Right hindlimb (tissue), 1 donor: ENCODE measurements at places on chromosomes 12 and 14.

- DNase-seq: peak; percentile 95
Measured at GRCh38 chr14:105473677-105474482, 741 bp upstream of the CRIP2 start.

DNA sequence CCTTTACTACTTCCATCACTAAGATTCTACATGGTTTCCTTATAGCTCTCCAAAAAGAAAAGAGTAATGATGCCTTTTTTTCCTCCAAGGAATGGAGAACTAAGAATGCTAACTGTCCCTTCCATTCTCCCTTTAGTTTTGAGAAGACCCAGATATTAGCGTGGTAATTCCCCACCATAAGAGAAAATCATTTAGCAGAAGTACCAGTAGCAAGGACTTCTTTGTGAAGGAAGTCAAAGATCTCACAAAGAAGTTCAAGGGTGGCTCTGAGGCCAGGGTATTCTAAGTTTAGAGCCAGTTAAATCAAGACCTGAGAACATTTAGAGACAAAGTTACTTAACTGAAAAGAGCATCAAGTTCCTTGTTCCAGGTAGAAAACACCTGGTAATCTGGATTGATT is 7.3 kb downstream of the USP15 start:
- DNase-seq: no peak

DNA sequence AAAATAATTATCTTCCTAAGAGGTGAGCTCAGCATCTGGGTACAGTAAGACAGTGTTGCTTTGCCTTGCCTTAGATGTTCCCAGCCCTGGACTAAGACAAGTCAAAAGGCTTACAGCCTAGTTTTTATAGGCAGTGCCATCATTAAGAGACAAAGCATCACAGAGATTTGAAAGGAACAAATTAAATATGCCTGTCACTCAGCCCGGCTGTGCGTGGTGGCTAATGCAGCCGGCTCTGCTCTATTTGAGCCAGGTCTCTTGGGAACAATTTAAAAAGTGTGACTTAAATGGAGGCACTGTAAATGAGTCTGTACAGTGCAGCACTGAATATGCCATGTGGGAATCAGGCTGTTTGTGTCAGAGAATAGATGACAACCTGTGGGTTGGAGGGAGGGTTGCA is 1687.4 kb upstream of the FLRT2 start:
- DNase-seq: no peak

DNA sequence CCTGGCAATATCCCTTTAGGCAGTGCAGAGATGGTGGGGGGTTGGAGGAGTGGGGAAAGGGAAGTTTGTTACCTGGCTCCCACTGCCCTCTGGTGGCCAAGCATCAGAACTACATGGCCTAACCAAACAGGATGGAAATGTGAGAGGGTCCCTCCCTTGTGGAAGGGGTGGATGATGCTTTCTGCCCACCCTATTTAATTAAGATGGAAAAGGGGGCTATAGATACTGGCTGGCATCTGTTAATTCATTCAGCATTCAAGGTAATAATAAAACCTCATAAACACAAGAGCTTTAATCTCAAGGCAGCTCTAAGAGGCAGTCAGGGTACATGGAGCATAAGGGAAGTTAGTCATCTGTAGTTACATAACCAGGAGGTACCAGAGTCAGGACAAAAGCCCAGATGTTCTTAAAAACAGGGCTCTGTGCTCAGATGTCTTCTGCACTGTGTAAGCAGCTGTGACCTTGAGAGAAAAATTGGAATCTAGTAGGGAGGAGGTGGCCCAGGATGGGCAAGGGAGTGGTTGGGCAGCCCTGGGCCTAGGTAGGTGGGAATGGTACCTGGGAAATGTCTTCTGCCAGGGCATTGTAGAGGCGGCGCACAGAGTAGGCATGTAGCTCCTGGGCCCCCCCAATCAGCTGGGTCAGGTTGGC is 4.6 kb downstream of the AP1G2 start:
- peak; percentile 64 for DNase-seq

DNA sequence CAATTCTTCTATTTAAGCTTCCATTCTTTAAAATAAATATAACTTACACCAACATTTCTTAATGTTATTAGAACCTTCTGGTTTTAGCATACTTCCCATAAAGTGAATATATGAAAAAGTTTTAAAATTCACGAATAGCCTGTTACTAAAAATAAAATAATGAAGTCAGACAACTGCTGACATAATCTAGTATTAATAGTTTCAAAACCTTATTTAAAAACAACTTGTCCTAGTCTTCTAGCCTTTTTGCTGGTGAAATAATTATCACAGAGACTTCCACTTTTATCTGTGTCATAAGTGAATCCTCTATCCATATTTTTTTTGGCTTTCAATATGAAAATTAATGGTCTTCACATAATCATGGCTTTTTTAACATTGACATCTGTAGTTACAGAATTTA is 93.8 kb upstream of the MON2 start:
- DNase-seq: no peak

- no peak for DNase-seq
Measured at GRCh38 chr14:29459969-29460560, 467.6 kb downstream of the PRKD1 start.

GRCh38 chr14:91143862-91144261 is 30.0 kb downstream of the DGLUCY start:
- DNase-seq: no peak

- DNase-seq: no peak
Measured at GRCh38 chr12:55642669-55643068, 6.0 kb downstream of the OR10P1 start.

DNA sequence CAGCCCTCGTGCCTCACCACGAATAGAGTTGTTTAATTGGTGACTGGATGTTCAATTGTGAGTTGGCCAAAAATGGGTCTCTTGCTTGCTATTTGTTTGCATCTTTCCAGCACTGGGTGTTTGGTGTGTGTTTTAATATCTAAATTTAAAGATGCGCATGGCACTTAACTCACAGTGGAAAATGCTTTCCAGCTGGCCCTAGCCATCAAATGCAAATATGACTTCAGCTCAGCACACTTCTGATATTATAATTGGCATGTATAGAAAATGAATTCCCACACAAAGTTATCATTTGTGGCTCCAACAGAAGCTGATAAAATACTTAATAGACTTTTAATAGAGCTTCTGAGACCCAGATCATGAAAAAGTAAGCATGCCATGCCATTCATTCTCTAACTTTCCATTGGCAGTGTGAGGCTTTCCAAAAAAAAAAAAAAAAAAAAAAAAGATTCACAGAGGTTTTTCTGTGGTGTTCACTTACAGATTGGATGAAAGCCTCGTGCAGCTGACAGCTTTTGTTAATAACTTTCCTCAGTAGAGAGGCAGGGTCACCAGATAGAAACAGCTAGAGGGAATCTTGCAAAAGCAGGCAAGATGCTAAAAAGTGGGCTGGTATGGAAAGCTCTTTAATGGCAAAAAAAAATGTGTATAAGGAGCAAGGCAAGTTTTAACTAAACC is 425.2 kb downstream of the GALC start:
- peak; percentile 31 for DNase-seq

GRCh38 chr14:59147007-59147406 is 41.5 kb upstream of the DAAM1 start:
- DNase-seq: no peak

- DNase-seq: no peak
Measured at GRCh38 chr12:46516933-46517578, 144.5 kb upstream of the SLC38A2 start.

DNA sequence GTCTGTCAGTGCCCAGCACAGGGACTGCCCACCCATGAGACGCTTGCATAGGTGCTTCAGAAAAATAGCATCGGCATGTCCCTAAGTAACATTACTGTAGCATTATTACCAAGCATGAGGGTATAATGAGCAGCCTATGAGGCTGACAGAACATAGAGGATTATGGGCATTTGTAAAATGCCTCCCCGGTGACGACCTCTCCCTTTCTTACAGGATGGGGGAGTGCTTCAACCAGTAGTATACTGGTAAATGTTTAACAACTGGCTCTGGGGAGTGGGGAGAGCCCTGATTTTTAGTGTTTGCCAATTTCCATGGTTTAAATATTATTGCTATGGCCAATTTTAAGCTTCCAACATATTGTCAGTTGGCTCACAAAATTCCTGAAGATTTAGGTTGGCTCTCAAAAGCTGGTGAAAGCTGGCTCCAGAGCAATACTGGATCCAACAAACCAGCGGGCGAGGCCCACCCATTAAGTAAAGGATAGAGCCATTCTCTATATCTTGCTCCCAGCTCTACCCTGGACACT is 104.5 kb downstream of the ETNK1 start:
- DNase-seq: no peak

DNA sequence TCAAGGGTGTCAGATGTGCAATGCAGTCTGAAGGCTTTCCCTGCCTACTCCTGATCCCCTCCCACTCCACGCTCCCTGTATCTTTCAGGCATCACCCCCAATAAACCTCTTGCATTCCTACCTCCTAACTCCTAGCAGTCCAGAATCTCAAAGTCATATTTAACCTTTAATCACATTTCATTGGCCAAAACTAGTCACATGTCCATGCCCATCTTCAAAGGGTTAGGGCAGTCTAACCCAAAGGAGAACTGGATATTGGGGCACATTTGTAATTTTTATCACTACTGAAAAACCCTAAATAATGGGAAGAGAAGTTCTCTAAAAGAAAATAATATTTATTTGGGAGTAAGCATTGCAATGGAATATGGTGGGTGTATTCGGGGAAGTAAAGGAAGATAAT is 5.4 kb upstream of the C12orf75 start:
- no peak for DNase-seq

- DNase-seq: no peak
Measured at GRCh38 chr14:97415907-97416306, 618.7 kb downstream of the VRK1 start.

- DNase-seq: no peak
Measured at GRCh38 chr12:1530592-1531152, 63.7 kb downstream of the FBXL14 start.

DNA sequence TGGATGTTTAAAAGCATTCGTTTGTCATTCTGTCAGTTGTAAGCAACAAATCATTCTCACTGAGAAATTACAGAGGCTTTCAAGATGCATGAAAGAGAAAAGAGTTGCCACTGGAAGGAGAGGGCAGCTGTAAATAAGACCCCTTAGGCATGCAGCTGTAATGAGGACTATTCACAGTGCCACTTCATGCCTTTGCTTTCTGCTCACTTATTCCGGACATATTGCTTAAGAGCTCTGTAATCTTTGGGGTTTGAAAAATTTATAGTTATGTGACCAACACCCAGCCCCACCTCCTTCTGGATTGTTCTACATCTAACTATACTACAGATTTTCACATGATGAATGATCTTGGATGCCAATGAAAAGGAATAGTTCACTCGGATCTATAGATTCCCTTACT is 194.8 kb upstream of the DCN start:
- no peak for DNase-seq

DNA sequence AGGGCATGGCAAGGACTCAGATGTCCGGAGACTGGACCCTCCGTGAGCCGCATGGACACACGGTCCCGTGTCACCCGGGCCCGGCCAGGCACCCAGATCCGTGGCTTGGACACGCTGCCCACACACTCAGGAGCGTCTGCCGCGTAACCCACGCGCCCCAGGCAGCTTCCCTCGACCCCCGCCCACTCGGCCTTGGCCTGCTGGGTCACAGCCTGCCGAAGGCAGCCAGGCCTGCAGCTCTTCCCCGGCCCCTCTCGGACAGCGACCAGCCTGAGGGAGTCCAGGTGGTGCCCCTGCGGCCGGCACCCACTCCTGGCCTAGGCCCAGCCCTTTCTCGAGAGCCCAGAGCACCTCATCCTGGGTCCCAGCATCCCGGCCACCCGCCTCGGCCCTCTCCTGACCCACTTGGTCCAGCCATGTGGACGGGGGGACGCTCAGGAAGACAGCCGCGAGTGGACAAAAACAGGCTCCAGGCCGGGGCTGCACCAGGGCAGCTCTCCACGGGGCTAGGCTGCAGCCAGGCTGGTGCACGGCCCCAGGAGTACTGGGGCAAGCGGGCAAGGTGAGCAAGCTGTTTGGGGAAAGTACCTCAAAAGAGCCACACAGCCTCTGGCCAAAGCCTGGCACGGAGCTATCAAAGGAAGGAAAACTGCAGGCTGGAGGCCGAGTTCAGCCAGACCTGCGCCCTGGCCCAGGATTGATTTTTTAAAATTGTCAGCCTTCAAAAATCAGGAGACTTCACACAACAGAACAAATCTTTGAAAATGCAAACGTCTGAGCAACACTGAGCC is 6.5 kb downstream of the AKT1 start:
- DNase-seq: no peak

GRCh38 chr14:100292301-100292775 is 13.9 kb downstream of the SLC25A29 start:
- DNase-seq: peak; percentile 16

DNA sequence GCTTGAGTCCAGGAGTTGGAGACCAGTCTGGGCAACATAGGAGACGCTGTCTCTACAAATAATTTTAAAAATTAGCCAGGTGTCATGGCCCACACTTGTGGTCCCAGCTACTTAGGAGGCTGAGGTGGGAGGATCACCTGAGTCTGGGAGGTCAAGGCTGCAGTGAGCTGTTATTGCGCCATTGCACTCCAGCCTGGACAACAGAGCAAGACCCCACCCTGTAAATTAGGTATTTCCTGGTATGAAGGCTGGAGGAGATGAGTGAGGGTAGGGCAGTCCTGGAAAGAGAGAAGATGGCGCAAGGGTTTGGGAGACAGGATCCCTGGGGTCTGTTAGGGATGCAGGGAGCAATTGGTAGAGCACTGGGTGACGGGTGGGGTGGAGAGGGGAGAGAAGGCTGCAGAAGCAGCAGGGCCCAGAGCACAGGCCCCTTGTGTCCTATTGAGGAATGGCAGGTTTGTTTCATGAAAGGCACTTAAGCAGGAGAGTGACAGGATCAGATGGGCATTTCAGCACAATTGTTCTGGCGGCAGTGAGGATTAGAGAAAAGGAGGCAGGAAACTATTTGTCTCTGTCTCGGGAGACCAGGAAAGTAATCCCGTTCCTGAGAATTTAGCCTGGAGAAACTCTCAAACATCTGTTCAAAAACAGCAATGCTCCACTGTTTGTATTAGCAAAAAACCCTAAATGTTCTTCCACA is 47.2 kb upstream of the KTN1 start:
- peak; percentile 32 for DNase-seq

- no peak for DNase-seq
Measured at GRCh38 chr12:12191008-12191407, 75.8 kb downstream of the LRP6 start.

DNA sequence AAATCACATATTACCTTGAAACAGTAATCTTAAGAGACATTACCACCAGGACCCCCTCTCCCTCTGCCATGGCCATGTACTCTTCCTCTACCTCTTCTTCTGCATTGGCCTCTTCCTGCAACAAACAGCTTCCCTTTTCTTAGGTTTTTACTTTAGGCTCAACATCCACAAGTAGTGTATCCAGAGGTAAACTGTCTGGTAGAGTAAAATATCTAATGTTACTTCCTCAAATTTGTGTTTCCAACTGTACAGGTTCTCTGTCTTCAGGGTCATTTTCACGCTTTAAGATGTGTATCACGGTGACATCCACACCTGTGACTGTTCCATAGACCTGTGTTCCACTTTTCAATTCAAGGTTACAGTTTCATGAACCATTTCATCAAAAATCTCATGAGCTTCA is 13.4 kb downstream of the CDK17 start:
- DNase-seq: no peak

DNA sequence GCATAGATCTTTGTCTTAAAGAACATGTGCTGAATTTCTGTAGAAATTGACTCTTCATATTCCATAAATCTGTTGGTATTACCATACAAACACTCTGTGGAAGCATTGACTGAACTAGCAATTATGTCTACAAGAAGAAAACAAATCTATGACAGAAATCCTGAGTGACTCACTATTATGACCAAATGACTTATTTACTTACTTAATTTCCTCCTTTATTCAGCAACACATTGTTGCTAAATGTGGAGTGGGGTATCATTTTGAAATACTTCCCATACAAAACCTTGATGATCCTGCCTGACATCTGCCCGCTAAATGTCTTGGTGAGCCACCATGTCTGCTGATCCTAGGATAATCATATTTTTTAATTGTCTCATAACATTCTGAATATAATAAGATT is 99.1 kb upstream of the SLCO1C1 start:
- DNase-seq: no peak
